ENCODE measurements at places on chromosomes 6 and 20.

DNA sequence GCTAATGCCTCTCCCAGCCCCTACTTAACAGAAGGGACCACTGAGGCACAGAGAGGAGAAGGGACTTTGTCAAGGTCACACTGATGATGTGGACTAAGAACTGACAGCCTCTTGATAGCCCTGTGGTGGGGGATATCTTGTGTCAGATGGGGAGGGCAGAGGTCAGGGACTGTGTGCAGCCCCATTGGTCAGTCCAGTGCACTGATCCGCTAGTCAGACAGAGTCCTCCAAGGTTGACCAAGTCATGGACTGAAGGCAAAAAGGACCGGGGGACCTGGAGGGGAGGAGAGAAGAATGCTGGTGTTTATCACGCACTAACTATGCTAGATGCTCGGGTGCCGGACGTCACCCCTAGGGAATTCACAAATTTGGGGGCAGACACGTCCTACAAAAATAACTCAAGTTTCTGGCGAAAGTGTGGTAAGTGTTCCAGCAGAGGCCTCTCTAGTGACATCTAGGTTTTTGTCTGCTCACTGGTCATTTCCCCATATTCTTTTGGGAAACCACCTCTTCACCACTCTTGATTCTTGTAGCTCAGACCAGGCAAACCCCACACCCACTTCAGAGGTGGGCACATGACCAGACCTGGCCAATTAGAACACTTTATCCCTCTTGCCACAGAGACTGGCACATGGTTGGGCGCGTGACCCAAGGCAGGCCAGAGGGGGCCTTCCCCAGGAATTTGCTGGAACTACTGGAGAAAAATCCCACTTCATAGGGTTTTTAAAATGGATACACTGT lies 21.0 kb downstream of the TCF15 start:
- no peak for DNase-seq

DNA sequence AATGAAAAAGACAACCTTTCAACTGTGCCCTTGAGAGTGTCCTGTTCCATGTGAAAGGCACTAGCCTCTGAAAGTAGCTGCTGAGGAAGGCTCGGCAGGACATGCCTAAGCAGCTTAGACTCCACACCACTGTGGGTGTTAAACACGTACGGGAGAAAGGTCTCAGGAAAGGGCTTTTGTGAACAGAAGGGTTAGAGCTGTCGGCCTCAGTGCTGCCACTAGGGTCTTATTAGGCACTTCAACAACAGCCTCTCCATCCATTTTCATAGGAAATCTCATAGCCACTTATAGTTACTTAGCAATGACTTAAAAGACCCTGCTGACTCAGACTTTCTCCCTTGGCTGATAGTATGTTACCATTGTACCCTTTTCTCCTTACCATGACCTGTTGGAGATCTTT lies 662.8 kb downstream of the TBC1D32 start:
- no peak for DNase-seq

GRCh38 chr20:34312024-34312460 lies 8.9 kb upstream of the AHCY start:
- DNase-seq: no peak

DNA sequence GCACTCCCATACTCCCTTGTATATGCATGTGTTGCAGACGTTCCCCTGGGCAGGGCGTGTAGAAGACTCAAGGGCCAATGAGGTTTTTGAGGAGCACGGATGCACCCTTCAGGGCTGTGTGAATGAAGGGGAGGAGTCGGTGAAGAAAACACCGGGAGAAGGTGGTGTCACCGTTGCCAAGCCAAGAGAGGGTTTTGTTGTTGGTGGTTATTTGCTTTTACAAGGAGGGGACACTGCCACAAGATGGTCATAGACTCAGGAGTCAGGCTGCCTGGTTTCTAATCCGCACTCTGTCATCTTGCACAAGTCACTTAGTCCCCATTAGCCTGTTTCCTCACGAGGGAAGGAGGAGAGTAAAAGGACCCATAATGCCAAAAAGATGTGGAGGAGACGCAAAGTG lies 124.0 kb downstream of the PXDC1 start:
- DNase-seq: no peak

DNA sequence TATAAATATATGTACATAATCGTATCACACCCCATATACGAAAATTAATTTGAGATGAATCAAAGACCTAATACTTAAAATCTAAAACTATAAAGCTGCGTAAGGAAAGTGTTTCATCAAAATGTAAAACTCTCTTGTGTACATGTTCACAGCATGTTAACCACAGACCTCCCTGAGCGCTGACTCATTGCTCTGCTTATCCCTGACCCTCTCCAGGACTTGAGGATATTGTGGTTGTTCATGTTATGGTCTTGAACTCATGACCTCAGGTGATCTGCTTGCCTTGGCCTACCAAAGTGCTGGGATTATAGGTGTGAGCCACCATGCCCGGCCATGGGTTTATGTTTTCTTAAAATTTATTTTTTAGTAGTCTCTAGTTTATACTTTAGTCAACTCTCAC lies 14.2 kb downstream of the FAM83B start:
- DNase-seq: peak; percentile 89

GRCh38 chr20:6008254-6008653 lies 45.6 kb downstream of the LRRN4 start:
- DNase-seq: peak; percentile 97

GRCh38 chr6:153816366-153816765 lies 222.7 kb upstream of the OPRM1 start:
- DNase-seq: no peak

DNA sequence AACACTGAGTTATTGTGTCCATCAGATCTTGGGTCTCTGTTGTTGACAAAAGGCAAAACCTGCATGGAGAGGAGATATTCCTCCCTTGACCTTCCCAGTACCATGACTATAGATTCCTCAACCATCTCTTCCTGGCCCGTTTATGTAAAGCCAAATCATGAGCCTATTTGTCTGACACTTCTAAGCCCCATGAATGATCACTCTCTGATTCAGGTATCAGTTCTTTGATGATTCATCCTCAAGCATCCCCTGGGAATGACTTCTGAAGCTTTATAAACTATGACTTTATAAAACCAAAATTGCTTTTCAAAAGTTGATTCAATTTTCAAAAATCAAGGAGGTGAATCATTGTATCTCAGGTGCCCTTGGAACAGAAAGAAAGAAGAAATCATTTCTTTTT lies 78.7 kb upstream of the LOC128125822 start:
- DNase-seq: no peak

DNA sequence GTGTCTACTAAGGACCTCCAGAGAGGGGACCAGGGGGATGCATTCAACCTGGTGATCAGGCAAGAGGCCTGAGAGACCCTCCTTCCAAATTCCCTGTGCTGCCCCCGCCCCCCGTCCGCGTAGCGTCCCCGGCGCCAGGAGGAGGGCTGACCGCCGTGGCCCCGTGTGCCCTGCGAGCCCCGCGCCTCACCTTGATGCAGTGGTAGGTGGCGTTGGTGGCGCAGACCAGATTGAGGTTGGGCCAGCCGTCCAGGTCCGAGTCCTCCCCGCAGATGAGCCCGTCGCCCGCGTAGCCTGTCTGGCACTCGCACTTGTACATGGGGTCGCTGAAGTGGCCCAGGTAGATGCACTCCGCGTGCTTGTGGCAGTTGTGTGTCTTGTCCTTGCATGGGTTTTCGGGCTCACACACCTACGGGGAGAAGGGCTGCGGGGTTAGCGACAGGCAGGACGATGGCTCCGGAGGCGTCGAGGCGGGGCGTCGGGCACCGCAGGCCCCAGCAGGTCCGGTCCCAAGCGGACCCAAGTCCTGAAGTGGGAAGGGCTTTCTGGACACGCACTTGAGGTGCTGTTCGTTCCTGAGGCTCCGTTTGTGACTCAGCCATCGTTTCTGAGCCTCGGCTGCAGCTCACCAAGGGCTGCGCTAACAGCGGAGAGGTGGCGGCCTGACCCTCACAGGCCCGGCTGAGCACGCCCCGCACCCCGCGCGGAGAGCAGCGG lies 21.7 kb downstream of the THBS2 start:
- no peak for DNase-seq

- DNase-seq: peak; percentile 94
Observed at GRCh38 chr6:111552241-111552744, 53.4 kb downstream of the TRAF3IP2 start.

- DNase-seq: peak; percentile 66
Observed at GRCh38 chr20:25300496-25301170, 52.7 kb downstream of the PYGB start.

DNA sequence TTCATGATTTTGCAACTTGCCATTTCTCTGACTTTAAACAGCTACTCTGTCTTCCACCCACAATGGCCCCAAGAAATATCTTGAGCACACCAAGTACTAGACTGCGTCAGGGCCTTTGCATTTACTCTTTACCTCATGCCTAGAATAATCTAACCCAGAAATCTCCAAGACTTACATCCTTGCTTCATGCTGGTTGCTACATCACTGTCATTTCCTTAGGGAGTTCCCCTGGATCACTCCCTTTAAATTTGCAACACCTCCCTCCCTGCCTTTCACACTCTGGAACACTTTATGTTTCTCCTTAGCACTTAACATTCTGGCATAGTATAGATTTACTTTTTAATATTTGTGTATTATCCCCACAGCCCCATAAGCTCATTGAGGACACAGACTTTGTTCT lies 4.9 kb upstream of the ELOVL5 start:
- DNase-seq: no peak

DNA sequence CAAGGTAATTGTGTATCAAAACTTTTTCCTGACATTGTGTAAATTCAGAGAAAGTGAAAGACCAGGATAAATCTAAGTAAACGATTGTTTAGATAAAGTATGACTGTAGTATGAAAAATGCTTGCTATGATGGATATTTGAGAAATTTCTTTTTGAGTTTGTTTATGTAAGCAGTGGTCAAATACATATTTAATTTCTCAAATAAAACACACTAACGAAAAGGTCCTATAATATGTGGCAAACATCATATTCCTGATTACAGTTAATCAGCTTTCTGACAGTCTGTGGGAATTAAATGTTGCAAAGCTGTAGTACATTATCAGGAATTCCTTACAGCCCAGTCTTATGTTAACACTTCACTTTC lies 636.9 kb downstream of the MMUT start:
- peak; percentile 30 for DNase-seq

DNA sequence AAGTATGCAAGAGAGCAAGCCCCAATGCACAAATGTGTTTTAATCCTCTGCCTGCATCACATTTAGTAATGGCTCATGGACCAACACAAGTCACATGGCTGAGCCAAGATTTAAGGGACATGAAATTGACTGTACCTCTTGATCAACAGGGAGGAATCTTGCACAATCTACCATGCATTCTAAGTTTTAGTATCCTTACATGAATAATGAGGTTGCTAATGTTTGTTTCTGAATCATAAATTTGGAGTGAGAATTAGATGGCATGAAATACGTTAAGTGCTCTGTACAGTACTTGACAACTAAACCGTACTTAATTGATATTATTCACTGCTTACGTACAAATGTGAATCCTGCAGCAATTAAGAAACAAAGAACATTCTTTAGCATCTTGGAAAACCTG lies 553.8 kb upstream of the JAG1 start:
- DNase-seq: no peak

DNA sequence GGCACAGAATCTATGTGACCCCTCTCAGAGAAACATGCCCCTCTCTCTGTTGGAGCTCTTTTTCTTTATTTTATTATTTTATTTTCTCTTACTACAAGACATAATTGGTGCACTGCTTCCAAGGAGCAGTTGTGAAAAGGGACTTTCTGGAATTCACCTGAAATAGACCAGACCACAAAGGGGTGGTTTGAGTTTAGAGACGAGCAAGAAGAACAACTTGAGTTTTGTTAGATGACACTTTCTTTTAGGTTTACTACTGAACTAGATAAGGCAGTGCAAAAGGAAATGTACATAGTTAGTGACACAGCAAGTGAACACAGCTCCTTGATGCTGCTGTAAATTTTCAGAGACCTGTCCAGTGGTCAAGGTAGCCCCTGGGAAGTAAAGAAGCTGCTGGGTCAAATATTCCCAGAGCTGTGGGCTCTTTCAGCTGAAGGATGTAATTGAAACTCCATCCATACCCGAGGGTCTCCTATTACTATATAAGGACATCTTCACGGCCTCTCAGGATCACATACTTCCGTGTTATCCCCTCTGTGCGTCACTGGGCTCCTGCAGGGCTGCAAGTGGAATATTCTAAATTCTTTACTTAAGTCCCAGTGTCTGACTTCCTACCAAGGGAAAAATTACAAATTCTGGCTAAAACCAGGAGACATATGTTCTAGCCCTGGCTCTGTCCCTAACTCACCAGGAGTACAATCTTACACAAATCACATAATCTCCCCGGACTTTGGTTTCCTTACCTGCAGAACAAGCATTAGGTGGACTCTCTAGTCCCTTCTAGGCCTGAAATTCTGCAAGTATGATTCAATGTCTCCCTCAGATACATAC lies 69.1 kb upstream of the ADTRP start:
- peak; percentile 84 for DNase-seq

DNA sequence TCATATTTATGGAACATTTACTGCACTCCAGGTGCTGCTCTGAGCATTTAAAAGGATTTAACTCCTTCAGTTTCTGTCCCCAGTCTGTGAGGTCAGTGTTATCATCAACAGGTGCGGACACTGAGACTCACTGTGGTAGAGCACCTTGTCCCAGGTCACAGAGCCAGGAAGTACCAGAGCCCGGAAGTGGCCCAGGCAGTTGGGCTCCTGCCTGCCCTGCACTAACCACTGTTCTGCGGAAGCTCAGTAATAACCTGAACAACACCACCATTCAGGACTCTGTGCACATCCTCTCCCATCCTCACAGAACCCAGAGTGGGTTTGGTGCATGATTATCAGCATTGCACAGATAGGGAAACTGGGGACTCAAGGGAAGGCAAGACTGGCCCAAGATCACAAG lies 16.8 kb upstream of the SIRPG start:
- no peak for DNase-seq
